Chondrocyte (in vitro differentiated cells): ENCODE measurements at places on chromosomes 7 and 10.

GRCh38 chr7:100102950-100103840 lies 1.8 kb downstream of the AP4M1 start:
- no peak for DNase-seq

DNA sequence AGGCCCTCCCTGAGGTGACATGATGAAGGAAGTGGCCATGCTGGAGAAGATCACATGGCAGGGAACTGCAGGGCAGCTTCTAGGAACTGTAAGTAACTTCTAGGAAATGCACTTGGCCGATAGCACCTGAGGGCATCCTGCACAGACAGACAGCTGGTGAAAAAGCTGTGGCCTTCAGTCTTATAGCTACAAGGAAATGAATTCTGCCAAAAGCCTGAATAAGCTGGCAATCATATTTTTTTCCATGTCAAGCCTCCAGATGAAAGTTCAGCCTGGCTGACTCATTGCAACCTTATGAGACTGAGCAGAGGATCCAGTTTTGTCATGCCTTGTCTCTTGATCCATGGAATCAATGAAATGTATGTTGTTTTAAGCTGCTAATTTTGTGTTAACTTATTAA lies 91.1 kb upstream of the CACNA2D1 start:
- no peak for DNase-seq

- DNase-seq = no peak
Observed at GRCh38 chr10:112229901-112230300, 46.3 kb upstream of the GPAM start.

GRCh38 chr10:32629910-32630309 lies 184.0 kb downstream of the CCDC7 start:
- no peak for DNase-seq

DNA sequence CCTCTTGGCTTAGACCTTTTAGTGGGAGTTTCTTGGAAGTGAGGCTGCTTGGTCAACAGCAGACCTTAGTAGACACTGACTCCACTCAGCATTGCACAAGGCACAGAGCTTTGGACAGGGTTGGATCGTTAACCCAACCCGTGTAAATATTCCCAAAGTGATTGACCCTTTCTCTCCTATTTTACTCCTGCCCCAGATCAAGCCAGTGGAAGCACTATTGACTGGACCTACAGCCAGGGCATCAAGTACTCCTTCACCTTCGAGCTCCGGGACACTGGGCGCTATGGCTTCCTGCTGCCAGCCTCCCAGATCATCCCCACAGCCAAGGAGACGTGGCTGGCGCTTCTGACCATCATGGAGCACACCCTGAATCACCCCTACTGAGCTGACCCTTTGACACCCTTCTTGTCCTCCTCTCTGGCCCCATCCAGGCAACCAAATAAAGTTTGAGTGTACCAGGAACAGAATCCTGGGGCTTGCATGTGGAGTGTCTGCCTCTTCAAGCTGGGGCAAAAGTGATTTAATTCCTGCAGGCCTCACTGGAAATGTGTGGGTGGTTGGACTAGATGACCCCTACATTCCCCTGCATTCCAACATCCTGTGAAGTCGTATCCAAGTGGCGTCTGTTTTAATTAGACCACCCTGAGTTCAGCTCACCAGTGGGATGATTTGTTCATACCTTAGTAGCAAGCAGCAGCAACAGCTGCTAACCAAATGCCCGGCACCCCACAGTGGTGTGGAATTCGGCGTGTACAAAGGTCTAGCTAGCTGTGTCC lies 7.5 kb downstream of the CPA1 start:
- DNase-seq = no peak
